Activated naive CD4-positive, alpha-beta T cell treated with Interleukin-2 at 50 U/mL for 16 hours (primary cell): ENCODE measurements at places on chromosomes 5 and 9.

- DNase-seq, result no peak
Measured at GRCh38 chr5:118946138-118946800, 42.1 kb downstream of the DTWD2 start.

DNA sequence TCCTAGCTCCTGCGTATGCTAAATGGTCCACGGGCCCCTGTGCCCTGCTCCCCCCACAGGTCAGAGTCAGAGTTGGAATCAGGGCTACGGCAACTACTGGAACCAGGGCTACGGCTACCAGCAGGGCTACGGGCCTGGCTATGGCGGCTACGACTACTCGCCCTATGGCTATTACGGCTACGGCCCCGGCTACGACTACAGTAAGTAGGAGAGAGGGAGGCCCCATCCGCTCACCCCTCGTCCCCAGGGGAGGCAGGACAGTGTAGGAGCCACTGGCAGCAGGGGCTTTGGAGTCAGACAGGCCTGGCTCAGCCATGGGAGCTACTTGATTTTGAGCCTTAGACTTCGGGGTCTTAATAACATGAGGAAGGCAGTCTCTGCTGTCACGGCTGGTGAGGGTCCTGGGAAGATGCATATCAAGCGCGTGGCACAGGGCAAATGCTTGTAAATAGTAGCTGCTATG is 5.8 kb downstream of the HNRNPAB start:
- no peak for DNase-seq

DNA sequence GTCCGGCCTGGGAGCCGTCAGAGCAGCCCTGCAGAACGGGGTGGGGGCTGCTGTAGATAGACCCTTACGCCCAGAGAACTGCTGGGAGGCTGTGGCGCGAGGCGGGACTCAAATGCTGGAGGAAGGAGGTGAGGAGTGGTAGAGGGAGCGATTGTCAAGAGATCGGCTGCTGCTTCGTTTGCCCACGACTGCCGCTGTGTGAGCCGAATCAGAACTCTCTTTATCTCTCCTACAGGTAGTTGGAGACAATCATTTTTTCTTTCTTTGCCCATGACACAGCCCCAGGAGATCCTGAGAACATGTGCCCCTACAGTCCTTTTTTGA is 456 bp downstream of the ZNF79 start:
- DNase-seq, result peak; percentile 47

DNA sequence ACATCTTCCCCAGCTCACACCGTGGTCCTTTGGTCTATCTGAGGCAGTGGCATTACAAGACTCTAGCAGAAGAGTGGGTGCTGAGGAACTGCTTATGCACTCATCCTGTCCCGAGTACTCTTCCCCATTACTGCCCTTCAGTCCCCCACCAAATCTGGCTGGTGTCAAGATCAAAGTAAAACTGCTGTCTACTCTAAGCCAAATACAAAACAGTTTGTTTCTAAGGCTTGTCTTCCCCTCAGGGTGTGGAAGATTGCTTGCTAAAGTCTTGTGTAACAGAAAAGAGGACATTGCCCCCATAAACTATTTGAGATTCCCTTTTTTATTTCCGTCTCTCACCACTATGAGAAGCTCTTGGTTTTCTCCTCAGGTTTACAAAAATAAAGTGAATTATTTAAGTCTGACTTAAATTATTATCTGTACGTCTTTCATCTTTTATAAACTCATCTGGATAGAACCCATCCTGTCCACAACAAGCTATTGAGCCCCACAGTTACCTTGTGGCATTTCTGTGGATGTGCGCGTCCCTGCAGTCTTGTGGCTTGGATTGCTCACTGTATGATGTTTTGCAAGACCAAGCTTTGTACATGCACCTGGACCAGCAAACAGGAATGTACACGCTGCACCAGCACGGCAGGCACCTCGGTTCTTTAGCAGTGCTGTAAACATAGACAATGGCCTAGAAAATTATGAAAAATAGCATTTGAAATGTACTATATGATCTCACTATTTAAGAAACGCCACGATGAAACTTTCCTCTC is 61.0 kb downstream of the CYSTM1 start:
- DNase-seq, result no peak

DNA sequence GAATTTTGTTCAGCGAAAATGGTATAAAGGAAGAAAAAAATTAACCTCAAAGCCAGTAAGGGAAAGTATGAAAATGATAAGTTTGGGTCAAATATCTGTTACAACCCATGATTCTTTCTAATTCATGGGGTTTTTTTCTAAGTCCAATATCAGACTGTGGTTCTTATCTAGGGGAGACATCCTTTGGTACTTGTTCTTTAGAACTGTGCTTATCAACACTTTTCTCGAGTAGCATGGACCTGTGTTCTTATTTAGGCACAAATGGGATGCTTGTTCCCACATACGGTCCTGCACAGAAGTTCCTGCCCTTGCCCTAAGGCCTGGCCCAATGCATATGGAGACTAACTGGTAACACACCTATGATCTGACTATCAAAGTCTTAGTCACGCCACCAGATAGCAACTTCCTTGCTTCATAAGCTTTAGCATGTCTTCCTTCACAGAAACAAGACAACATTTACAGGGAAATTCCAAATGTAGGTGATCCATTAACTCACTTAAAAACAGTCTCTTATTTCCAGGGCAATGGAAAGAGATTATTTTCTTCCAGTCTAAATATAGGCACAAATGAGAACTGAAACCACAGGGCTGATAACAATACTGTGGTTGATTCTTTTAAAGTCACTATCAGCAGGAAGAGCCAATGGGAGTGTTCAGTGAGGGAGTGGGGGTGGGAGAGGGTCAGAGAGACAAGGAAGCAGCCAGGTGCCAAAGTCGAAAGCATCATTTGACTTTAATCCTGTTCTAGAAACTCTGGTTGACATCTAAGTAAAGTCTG is 268.8 kb upstream of the ANKRD55 start:
- DNase-seq, result no peak

- DNase-seq, result no peak
Measured at GRCh38 chr9:105254226-105254625, 9.8 kb downstream of the SLC44A1 start.

DNA sequence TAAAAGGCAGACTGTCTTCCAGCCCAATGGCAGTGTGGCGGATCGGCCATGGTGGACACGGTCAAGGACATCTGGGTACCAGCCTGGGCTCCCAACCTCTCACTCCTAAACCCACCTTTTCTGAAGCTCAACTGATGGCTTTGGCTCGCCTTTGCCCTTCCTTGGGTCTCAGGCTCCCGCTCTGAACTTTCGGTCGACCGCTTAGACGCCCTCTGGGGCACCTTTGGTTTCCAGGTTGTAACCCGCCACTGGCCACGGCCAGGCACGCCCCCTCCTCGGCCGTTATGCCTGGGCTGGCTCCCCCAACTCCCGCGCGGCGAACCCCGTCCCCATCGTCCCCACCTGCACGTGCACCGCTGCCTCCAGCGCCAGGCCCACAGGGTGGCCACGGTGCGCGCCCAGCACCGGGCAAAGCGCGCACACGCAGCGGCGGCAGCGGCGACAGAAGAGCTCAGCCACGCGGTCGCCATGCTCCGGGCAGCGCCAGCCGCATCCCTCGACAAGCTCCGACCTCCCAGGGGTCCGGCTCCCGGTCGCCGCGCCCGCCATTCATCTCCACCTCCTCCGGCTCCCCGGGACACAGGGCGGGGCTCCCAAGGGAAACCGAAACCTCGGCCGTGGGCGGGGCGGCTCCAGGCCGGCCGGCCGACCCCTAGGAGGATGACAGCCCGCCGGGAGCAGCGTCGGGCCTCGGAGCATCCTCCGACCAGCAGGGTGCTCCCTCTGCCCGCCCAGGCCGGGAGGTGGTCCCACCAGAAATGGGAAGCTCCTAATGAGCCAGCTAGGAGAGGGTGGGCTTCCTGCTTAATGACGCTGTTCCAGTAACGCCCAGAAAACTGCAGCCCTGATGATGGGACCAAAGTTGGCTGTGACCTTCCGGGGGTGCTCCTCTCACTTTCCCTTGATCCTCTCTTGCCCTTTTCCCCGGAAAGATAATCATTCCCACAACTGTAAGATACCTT is at the start of gene TRIM14:
Gene TRIM14, minus strand, starts transcription at position 583 of the 962 bp plus-strand sequence. Its CDS starts 34 bp downstream, at position 549.
- DNase-seq, result peak; percentile 64

DNA sequence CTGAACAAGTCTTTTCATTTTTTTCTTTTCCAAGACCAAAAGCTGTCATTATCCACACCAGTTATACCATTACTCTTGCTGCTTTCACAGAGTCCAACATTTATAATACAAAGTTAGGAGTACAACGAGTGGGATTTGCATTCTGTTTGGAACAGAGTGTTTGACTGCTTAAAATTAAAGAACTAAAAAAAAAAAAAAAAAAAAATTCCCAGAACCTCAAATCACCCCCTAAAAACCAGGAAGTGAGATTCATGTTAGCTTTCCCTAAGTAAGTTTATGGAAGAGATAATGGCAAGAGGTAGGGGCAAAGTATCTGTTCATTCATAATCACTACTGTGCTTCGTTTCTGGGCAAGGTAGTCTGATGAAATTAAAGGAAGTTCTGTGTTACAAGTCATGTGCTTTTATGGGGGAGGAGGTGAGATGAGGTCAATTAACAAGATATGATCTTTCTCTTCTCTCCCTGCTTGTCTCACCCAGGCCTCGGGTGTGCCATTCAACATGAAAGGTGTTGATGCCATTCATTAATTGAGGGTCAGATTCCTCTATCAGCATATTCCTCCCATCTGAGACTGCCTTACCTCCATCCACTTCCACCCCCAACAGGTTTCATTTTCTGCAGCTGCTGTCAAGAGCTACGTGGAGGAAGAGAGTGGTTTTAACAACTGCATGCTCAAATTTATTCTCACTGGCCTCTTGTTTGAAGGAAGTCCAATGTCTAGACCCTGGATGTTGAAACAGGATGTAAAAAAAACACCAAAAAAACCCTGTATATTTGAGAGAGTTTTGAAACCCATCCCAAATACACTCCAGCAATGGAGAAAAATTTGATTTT is 58.1 kb downstream of the MARCHF3 start:
- peak; percentile 4 for DNase-seq

DNA sequence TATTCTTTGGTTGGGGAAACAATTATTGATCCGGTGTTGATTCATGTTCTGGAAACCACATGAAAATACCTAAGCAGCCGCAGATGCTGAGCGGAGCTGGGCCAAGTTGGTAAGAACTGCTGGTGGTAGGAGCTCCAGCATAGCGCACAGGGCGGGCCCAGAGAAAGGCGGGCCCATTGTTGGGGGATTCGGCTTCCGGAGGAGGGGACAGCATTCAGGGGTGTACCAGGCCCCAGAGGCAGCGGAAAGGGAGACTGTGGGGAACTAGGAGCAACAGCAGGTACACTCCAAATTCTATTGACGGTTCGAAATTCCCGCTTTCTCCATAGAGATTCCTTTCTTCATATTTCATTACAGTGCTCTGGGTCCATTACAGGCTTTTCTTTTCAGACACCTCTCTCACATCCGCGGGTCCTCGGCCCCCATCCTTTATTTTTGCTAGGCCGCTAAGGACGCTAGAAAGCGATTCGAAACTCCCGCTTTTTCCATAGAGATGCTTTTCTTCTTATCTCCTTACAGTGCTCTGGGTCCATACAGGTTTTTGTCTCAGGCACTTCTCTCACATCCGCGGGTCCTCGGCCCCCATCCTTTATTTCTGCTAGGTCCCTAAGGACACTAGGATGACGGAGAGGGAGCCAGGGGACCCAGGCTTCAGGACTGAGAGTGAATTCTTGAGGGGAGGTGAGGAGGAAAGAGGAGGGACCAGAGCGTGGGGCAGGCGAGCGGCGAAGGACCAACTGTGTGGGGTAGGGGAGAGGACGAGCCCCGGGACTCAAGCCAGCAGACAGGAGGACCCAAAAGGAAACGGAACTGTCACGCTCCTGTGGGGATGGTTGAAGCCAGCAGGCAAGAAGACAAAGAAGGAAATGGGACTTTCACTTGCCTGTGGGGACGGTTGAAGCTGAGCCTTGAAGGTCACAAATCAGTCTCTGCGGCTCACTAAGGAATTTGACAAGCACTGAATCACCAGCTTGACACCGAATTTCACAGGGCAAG is at the start of gene CCDC152:
Gene CCDC152, plus strand, starts transcription at position 213 of the 996 bp plus-strand sequence. CDS start 2,304 bp downstream, outside the sequence.
- peak; percentile 65 for DNase-seq

GRCh38 chr5:58204966-58205365 is 254.9 kb downstream of the PLK2 start:
- DNase-seq, result no peak

DNA sequence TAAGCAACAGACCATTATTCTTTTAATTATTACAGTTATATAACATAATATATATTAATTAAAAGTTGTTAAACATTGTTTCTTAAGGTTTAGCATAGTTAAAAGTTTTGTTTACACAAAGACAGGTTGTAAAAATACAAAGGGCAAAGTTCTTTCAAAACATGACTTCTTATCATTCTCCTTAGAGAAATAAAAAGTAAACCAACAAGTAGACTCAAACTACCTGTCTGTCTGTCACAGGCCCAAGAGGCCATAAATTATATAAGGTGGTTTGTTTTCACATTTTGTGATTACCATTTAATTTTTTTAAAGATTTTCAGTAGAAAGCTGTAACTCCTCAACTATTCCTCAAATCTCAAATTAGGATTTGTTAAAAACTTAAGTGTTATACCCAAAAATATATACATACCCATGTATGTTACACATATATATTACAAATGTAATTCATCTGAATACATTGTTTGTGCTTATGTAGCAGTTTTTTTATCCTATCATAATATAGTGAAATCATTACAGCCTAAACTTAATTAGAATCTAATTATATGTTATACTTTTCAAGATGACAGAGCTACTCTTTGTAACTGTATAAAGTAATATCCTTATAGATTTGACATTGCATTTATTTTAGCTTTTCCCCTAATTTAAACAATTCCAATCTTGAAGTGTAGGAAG is 93.8 kb upstream of the GRHPR start:
- no peak for DNase-seq

GRCh38 chr5:145948921-145949320 is 12.5 kb downstream of the SH3RF2 start:
- DNase-seq, result no peak

DNA sequence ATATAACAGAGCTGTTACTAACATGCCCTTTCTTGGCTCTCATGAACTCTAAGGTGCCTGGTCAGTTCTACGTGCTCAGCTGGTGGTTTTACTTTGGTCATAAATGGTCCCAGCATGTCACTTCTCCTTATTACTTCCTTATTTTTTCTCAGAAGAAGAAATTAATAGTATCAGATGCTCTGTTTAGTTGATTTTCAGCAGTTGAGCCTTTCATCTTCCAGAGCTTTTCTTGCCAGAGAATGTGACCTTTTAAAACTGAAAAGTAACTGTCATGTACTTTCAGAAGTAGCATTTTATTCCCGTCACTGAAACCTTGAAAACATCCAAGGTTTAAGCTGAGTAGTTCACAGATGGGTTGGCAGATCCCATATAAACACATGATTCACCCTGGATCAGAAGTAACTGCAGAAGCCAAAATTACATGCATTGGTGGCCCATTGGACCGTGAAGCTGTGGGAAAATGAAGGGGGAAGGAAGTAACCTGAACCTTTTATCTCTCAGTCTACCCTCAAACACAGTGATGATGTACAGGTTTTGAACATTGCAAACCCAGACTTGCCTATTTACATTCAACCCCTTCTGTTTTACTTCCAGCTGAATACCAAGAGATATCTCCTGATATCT is 50.5 kb downstream of the HACD4 start:
- DNase-seq, result no peak

- no peak for DNase-seq
Measured at GRCh38 chr5:143134269-143134668, 269.2 kb downstream of the NR3C1 start.

GRCh38 chr5:142316051-142316450 is 8.8 kb downstream of the SPRY4 start:
- no peak for DNase-seq
